ENCODE measurements at places on chromosomes 1 and 21.

DNA sequence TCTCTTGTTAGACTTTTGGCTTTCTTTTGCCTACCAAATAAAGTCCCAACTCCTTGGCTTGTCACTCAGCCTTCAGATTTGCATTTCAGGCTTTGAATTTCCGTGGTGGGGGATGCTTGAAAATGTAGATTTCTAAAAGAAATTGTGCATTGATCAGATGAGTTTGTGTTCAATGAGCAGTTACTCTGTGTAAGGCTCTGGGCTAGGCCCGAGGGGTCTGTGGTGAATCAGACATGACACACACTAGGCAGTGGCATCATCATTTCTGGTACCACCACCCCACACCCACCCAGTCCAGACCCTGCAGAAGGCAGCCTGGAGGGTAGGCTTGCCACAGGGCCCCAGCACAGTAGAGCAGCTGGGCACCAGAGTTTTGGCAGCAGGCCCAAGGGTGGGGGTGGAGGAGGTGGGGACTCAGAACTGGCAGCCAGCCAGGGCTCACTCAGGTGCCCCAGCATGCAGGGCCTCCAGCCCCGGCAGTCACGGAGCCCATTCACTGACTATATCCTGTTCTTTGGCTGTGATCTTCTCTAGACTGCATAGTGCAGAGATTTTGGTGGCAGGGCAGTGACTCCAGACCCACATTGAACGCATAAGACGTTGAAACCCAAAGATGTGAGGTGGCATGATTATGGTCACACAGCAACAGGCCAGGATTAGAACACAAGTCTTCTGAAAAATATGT lies 97.2 kb upstream of the ARTN start:
- DNase-seq: no peak

DNA sequence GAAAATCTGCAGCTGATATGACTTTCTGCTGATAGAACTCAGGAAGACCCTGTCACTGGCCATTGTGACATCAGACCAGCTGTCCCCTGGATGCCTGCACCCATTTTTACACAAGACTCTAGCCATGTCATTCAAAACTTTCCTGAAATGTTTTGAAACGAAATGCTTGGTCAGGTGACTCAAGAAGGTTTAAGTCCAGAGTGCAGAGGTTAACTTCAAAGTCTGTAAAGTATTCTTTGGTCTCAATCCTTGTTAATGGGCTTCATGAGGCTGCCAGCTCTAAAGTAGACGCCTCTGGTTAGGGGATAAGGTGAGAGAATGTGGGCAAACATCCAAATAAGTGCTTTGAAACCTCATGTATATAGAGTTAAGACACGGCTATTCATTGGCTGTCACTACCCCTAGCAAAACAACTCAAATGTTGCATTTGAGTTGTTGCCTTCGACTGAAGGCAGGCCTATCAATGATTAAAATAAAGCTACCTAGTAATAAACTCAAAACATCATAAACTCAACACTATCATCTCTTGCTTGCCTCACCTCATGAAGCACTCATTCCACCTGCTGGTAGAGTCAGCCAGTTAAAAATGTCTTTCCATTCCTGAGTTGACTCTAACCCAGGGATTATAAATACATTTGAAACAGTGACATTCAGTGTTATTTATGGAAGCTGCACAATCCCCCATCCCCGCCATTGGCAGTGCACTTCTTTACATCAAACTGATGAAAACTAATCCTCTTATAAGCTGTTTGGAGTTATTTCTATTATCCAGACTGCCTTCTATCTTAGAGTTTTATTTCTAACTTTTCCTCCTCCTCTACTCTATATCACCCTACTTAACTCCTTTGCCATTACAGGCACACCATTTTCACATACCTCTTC lies 26.0 kb downstream of the RABIF start:
- DNase-seq: no peak

- no peak for DNase-seq
Measured at GRCh38 chr1:29936031-29936544, 699.8 kb downstream of the PTPRU start.

DNA sequence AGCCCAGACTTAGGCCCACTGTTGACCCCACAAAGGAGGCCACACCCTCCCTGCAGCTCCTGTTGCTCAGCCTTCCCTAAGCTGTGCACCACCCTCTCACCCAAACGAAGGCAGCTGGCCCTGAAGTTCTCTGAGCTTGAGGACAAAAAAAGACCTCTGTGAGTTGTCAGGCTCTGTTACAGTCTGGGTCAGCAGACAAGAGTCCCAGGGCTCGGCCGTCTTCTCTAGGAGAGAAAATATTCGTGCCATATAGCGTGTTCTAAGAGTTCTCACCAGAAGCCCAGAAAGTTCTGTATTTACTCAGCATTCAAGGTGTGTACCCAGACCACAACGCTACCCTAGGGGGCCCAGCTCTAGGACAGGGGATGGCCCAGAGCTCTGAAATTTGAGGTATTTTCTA lies 25.5 kb upstream of the LYST start:
- DNase-seq: no peak

- DNase-seq: no peak
Measured at GRCh38 chr1:242189591-242189990, 190.7 kb upstream of the MAP1LC3C start.

DNA sequence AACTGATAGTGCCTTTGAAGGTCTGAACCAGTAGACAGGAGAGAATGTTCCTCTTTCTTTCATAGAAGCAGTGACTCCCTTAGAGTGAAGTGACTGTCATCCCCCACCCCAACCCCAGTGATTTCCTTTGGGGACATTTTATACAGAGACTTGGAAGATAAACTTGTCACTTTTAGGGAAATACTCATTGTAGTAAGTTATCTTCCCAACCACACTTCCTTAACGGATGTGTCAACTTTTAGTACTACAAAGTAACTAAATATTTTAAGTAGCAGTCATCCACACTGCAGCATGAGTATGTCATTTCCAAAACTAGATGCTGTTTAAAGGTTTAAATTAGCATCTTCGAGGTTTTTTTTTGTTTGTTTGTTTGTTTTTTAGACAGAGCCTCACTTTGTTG lies 13.7 kb downstream of the LRRC8B start:
- DNase-seq: no peak
